ENCODE measurements at places on chromosomes 3 and 15. TPM values are rescaled to one million over a fixed set of nuclear protein-coding genes. Genes with fewer than 3 reads are reported as not detected.

The ST3GAL6 gene
- polyA plus RNA-seq = 17.2 TPM

The LMLN gene
- 10.1 TPM for polyA plus RNA-seq

The TFRC gene
- polyA plus RNA-seq = 49.4 TPM

The ALG1L2 gene
- 3.9 TPM for polyA plus RNA-seq

The SNTN gene
- 15.2 TPM for polyA plus RNA-seq

The BLOC1S6 gene
- polyA plus RNA-seq = 43.0 TPM

The OSTN gene
- 0.06 TPM for polyA plus RNA-seq

The ATP13A3 gene
- polyA plus RNA-seq = 33.4 TPM
